ENCODE measurements at places on chromosomes 2 and 18.

- H3K4me3 ChIP-seq: no peak overlapping the region
- H3K27me3 ChIP-seq: peaks cover 4% of the 10 kb centered on the region
- no peaks in the 10 kb centered on the region for H3K4me1 ChIP-seq
- H3K27ac ChIP-seq: no peak overlapping the region
Measured at GRCh38 chr2:70842401-70842800, 6.8 kb upstream of the CD207 start.

DNA sequence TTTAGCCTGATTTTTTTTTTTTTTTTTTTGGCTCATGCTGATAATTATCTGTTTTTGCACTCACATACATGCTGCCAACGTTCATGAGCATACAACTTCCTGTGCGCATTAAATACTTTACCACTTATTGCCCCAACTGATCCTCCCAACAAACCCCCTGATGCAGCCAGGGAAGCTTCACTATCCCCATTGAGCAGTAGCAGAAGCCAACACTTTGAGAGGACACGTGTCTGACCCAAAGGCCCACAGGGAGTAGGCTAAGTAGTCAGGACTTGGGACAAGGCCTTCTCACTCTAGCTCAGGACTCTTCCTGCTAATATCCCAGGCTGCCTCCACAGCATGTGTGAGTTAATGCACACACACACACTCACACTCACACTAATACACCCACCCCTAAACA is 36.2 kb upstream of the MAT2A start:
- H3K27me3 ChIP-seq: no peaks in the 10 kb centered on the region
- H3K4me3 ChIP-seq: no peak overlapping the region
- no peaks in the 10 kb centered on the region for H3K4me1 ChIP-seq
- H3K36me3 ChIP-seq: no peaks in the 10 kb centered on the region
- H3K27ac ChIP-seq: no peak overlapping the region

GRCh38 chr2:234682492-234683228 is 185.8 kb upstream of the ARL4C start:
- DNase-seq: no peak
- H3K36me3 ChIP-seq: no peaks in the 10 kb centered on the region
- peaks cover 10% of the 10 kb centered on the region for H3K27me3 ChIP-seq
- no peaks in the 10 kb centered on the region for H3K4me1 ChIP-seq
- H3K27ac ChIP-seq: no peak overlapping the region

DNA sequence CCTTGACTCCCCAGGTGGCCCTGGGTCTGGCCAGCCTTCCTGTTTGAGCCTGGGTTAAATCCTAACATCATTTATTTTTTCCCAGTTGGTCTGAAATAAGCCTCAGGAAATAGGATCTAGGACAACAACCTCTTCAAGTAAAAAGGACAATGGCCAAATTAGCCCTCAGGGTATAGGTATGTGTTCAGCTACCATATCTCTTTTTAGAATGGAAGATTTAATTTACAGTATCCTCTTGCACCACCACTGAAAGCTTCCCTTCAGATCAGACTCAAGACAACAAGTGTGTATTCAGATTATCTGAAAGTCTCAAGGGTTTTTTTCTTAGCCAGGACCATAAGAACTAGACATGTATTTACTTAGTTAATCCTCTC is 61.6 kb upstream of the CXCR4 start:
- no peak overlapping the region for H3K27ac ChIP-seq
- no peak overlapping the region for H3K4me3 ChIP-seq
- DNase-seq: no peak

- no peak overlapping the region for H3K27ac ChIP-seq
- H3K4me1 ChIP-seq: peaks cover 10% of the 10 kb centered on the region
- no peaks in the 10 kb centered on the region for H3K36me3 ChIP-seq
- no peak overlapping the region for H3K4me3 ChIP-seq
Measured at GRCh38 chr2:203824603-203825002, 43.0 kb upstream of the CTLA4 start.

DNA sequence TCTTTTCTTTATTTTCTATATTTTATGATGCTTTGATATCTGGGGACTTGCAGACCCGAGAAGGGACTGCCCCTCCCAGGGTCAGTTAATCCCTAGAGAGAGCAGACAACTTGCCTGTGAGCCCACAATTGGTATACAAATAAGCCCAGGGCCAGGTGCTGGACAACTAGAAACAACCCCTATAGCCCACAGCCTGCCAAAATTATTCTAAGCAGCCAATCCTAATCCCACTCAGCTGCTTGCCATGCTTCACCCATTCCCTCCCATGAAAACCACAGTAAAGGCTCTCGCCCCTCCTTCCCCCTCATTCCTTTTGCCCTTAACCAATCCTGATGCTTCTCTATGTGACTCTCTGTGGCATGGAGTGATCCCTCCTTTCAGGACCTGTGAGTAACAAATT is 380.7 kb downstream of the RBM43 start:
- no peaks in the 10 kb centered on the region for H3K27me3 ChIP-seq
- H3K4me3 ChIP-seq: no peak overlapping the region
- no peak for DNase-seq
- H3K27ac ChIP-seq: no peak overlapping the region

DNA sequence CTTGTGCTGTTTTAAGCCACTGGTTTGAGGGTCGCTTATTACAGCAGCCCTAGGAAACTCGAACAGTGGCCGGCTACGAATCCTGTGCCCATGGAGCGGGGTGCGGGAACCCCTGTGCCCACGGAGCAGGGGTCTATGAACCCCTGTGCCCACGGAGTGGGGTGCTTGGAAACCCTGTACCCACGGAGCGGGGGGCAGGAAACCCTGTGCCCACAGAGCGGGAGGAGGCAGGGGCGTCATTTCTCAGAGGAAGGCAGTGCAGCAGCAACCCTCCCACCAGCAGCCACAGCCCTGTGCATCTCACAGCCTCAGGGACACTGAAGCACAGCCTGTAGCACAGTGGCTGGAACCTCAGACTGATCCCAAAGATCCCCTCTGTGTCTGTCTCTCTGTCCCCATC is 34.2 kb upstream of the GPC1 start:
- H3K4me3 ChIP-seq: no peak overlapping the region
- no peak for DNase-seq
- no peaks in the 10 kb centered on the region for H3K36me3 ChIP-seq
- H3K27me3 ChIP-seq: no peaks in the 10 kb centered on the region
- peaks cover 21% of the 10 kb centered on the region for H3K4me1 ChIP-seq

DNA sequence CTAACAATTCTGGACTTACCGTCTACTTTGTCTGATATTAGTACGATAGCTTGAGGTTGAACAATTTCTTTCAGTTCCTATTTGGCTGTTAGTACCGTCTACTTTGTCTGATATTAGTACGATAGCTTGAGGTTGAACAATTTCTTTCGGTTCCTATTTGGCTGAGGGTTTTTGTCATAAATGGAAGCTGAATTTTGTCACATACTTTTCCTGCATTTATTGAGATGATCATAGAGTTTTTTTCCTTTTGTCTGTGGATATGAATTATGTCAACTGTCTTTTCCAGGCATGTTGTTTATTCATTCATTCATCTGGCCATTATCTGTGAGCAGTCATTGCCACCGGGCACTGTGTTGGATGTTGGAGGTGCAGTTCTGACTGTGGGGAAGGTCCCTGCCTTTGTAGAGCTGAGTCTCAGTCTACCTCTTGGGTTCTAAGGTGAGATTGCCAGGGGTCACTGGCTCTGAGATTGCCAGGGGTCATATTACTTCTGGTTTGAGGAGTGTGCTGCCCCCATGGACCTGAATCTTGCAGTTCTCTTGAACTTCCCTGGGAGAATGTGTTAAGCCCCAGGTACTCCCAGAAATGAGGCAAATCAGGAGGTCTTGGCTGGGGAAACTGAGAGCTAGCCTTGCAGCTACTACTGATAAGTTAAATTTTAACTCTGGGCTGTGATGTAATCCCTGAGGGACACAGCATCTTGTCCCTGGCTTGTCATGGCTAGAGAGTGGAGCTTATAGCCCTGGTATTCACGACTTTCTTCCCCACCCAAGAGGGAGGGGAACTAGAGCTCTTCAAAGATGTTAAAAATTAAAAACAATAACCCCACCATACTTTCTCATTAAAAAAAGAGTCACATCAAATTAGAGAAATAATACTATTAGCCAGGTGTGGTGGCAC is 89.1 kb upstream of the MBOAT2 start:
- peaks cover 20% of the 10 kb centered on the region for H3K27me3 ChIP-seq
- no peaks in the 10 kb centered on the region for H3K36me3 ChIP-seq
- H3K4me3 ChIP-seq: no peak overlapping the region
- no peaks in the 10 kb centered on the region for H3K4me1 ChIP-seq

GRCh38 chr2:223648755-223649154 is 46.6 kb upstream of the SCG2 start:
- DNase-seq: no peak
- no peak overlapping the region for H3K4me3 ChIP-seq
- H3K4me1 ChIP-seq: no peaks in the 10 kb centered on the region
- no peaks in the 10 kb centered on the region for H3K36me3 ChIP-seq
- no peaks in the 10 kb centered on the region for H3K27me3 ChIP-seq
- H3K27ac ChIP-seq: no peak overlapping the region

DNA sequence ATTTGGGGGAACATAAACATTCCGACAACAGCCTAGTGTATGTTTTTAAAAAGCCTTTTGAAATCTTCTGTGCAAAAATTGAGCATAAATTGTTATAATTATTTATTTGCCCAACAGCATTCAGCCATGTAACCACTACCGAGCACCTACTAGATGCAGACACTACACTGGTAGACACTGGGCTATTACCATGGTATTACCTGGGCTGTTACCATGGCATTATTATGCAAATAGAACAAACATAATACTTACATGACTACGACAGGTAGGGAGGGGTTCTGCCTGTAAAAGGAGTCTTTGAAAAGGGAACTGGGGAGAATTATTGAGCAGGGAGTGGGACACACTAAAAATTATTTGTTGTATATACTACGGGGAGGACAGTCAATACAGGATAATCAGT is 116.4 kb downstream of the MREG start:
- no peak overlapping the region for H3K4me3 ChIP-seq
- no peak overlapping the region for H3K27ac ChIP-seq
- no peak for DNase-seq

DNA sequence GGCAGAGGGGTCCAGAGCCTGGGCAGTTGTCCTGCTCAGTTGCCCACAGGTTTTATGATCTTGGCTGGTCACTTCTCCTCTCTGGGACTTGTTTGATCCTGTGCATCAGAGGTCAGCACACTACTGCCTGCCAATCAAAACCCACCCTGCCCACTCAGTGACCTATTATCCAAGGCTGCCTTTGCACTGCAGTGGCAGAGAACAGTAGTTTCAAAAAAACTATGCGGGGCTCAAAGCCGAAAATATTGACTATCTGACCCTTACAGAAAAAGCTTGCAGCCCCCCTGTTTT is 218.2 kb downstream of the CYP26B1 start:
- no peak for DNase-seq
- no peaks in the 10 kb centered on the region for H3K4me1 ChIP-seq
- no peak overlapping the region for H3K4me3 ChIP-seq
- H3K36me3 ChIP-seq: no peaks in the 10 kb centered on the region
- H3K27me3 ChIP-seq: no peaks in the 10 kb centered on the region

DNA sequence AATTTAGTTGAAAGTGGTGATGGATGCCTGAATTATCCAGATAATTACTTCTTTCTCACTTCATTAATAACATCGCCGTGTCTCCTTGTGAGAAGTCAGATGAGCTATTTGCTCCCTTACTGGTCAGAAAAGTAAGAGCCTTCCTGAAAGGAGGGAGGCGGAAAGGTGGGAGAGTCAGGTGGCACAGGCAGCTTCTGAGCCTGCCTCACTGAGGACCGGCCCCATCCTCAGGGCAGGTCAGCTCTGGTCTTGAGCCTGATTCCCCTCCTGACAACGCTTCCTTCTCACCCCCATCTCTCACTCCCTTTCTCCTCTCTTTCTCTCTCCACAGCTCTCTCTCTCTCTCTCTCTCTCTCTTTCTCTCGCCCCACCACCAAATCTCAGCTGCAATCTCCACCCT is 10.1 kb upstream of the APOB start:
- DNase-seq: no peak
- no peaks in the 10 kb centered on the region for H3K4me1 ChIP-seq
- no peaks in the 10 kb centered on the region for H3K36me3 ChIP-seq
- no peaks in the 10 kb centered on the region for H3K27me3 ChIP-seq

All from activated CD4-positive, alpha-beta T cell treated with anti-CD3 and anti-CD28 coated beads, Interleukin-2, amount 10 ng/mL, durations not matched to agents 7 days and 5 days (primary cell).